ENCODE measurements at places on chromosomes 4 and X.

DNA sequence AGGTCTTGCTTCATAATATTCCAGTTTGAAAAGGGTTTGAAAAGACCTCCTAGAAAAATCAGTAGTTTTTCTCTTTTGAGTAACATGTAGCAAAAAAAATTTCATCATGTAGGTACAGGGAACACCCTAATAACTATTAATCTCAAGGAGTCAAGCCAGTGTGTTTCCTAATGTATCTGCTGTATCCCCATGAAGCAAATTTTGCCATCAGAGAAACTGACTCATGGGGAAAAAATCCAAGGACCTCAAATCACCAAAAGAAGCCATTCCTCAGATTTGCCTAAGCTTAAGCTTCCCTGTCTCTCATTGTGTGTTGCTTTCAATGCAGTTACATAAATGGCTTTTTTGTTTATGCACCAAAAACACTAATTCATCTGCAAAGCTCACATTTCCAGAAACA, 29.7 kb downstream of the F9 start:
- DNase-seq, result no peak

DNA sequence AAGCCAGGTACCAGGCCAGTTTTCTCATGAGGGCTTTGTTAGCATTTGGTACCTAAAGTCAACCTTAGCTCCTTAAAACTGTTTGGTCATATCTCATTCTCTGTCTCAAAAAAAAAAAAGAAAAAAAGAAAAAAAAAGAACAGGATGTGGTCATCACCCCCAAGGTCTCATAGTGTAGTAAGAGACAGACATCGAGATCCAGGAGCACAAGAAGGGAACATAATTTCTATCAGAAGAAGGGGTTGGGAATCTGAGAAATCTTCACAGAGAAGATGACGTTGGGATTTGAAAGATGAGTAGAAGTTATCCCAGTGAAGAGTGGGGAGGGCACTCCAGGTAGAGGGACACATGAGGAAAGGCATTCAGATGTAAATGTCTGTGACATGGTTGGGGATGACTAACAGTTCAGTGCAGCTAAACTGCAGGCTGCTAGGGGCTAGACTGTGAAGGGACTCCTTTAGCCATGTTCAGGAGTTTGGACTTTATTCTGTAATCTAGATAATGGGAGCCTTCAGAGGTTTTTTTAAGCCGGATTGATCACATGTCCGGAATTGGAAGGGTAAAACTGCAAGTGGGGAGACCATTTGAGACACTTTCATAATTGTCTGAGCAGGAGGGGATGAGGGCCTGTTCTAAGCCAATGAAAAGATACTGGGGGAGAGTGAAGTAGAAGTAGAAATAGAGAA, 26.9 kb upstream of the GJB1 start:
- no peak for DNase-seq

DNA sequence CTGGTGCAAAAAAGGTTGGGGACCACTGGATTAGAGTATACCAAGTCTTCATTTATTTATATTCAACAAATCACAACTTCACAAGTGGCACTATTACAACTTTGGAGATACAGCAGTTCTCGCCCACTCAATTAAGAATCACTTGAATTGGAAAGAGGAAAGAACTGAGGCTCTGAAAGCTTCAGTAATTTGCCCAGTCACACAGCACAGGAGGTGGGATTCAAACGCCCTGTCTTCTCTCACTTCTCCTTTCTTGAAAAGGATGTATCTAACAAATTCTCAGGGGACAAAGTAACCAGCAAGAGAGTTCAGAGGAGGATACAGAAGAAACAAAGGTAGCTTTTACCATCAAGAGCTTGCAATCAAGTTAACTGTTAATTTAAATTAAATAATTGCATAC, 12.4 kb downstream of the SMIM14 start:
- no peak for DNase-seq

DNA sequence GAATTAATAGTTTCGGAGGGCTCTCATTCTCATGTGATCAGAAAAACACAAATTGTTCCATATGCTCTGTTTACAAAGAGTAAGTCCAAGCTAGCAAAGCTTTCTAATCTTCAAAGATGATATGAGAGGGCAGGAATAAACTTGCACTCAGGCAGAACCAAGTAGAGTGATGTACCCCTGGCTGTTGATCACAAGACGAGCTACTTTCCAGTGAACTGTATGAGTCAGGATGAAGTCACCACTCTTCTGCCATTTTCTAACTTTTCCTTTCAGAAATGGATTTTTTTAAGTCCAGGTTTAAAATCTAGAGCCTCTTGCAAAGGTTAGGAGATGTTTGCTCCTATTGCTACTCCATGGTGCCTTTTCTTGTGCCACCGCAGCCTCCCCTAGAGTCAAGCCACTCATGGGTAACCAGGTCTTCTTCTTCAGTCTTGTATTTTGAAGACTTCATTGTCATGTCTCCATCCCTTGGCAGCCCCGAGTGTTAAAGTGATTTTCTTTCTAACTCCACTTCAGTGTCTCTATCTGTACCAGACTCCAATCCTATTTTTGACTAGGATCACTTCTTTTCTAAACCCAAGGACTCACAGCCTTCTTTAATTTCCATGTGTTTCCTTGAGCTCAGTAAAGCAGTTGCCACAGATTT, 171.9 kb upstream of the GALNT7 start:
- DNase-seq, result no peak

DNA sequence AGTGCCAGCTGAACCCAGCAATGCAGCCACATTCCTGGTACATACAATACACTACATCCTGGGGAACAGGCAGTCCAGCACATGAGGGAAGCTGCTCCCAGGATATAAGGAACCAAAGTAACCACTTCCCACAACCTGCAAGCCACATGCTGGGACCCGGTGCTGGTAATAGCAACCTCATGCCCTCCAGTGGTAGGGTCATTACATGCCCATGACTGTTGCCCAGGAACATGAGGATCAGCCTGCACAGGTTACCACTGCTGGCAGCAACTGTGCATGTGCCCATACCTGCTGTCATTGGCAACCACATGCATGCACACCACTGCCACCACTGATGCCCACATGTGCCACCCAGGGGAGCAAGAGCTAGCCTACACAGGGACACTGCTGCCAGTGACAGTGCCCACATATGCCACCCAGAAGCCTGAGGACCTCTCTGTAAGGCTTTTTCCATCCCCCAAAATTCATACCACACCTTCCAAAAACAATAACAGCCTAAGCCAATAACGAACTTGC, 1982.5 kb downstream of the ARAP2 start:
- DNase-seq, result no peak

DNA sequence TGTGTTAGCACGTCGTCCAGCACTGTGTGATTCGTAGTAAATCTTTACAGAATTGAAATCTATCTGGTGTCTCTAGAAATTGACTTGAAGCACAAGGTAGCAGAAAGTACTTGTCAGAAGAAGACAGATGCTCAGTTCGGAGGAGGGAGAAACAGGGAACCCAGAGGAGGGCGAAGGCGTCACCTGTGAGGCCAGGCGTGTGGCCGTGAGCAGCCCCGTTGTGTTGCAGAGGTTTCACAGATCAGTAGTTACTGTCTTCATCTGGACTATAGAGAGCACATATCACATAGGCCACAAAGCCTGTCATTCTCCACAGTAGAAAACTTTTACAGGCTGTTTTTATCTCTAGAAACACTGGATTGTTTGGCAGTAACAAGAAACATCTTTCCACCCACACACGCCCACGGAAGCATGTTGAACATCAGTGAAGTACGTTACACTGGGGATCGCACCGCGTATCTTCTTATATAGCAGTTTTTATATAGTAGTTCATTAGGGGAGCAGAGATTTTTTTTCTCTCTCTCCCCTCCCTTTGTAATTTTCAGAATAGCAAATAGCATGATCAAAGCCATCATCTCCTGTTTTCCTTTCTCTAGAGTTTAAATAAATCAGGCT, 48.1 kb upstream of the TLR3 start:
- DNase-seq, result no peak

- DNase-seq, result no peak
These were observed 1.0 kb downstream of the SOX3 start for GRCh38 chrX:140503714-140504351.

GRCh38 chr4:122555216-122555615, 65.7 kb downstream of the IL21 start:
- no peak for DNase-seq

DNA sequence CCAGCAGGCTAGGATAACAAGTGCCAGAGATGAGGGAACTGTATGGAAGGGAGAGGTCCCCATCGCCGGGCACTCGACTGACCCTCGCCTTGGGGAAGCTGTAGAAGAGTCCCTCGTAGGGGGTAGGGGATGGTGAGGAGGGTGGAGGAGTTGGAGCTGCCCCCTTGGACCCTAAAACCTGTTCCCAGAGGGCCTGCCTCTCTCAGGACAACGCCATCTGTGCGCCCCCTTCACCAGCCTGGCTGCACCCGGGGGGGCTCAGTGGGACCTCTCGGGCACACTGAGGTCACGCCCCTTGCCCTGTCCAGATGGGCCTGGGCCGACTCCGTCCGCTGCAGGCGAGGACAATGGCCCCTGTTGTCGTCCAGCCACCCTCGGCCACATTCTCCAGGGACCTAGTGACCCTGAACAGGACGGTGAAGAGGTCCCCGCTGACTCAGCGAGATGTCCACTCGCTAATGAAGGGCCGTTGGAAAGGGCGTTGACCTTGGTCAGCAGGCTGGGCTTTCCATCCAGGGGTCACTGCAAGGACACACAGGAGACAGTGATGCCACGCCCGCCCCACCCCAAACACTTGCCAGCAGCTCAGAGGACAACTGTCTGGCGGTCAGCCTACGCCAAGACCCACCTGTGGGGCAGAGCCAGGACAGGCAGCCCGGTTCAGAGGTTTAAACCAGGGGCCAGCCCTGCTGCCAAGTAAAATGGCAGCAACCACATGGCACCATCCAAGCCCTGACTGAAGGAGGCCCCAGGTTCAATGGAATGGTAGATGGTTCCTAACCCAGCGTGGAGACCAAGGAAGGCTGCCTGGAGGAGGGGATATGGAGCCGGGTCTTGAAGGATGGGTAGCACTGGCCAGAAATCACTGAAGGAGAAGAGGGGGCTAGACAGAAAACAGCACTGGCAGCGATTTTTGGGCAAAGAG, 51.2 kb downstream of the HMX1 start:
- DNase-seq, result no peak

- no peak for DNase-seq
These were observed 182.9 kb upstream of the PBDC1 start for GRCh38 chrX:75989806-75990590.

GRCh38 chr4:37001688-37002436, 242.7 kb upstream of the NWD2 start:
- DNase-seq, result no peak

- peak; percentile 25 for DNase-seq
These were observed 4.6 kb upstream of the SOWAHD start for GRCh38 chrX:119753639-119754257.

- DNase-seq, result no peak
These were observed 51.8 kb downstream of the KCNIP4 start for GRCh38 chr4:21896767-21897166.

GRCh38 chr4:12724510-12724909, 759.6 kb downstream of the RAB28 start:
- DNase-seq, result no peak

DNA sequence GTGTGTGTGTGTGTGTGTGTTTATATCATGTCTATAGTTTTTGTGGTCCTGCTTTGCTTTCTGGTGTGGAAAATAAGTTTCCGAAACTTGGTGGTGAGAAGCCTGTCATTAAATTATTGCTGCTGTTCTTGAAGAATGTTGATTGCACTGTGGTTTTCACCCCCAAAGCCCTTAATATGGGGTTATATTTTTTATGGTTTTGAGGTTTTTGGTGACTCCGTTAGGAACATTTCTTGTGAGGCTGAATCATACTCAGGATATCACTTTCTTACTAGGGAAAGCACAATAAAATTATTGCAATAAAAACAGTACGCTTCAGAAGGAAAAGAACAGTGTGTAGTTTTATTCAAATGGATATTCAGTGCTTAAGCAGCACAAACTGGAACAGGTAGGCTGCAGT, 539.1 kb upstream of the MAGEB18 start:
- DNase-seq, result no peak

GRCh38 chr4:176099314-176099713, 33.7 kb downstream of the WDR17 start:
- DNase-seq, result no peak

DNA sequence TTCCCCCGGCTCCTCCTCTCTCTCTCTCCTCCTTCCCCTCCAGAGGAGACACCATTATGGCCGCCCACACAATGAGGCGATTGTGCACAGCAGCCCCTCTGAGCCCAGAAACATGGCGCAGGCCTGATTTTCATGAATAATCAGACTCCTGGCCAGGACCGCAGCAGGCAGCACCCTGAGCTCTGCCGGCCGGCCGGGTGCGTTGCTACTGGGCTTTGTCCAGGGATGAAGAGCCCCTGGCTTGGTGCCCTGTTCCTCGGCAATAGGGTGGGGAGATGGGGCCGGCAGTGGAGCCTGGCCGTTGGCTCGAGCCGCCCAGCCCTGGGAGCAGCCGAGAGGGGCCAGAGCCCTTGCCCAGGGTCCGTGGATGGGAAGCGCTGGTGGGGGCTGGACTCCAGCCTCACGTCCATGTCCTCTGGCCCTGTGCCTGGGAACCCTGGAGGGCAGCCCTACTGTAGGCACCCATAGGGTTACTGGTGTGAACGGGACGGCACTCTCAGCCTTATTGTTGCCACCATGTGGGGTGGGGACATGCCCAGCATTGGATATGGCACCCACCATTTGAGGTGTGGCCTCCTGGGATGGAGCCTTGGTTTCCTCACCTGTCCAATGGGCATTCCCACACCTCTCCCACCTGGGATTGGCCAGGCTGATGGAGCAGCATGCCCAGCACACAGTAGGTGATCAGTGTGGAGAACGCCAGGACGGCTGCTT, 103.0 kb downstream of the SORCS2 start:
- no peak for DNase-seq

DNA sequence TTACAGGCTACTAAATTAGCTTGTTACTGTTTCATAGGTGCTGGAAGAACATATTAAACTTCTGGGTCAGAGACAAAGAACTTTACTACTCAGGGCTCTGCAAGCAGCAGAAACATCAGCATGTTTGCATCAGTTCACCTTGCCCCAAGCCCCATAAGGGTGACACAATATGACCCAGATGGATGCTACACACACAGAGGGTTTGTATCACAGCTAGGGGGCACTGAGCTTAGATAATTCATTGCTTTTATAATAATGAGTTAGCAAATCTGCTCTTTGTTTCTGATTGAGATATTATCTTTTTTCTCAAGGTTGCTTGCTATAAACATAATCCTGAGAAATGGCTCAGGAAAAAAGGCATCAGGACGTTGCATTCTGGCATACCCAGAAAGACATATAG, 4.8 kb upstream of the SYNPO2 start:
- DNase-seq, result no peak

GRCh38 chr4:169975131-169975837, 50.9 kb downstream of the MFAP3L start:
- DNase-seq, result no peak

DNA sequence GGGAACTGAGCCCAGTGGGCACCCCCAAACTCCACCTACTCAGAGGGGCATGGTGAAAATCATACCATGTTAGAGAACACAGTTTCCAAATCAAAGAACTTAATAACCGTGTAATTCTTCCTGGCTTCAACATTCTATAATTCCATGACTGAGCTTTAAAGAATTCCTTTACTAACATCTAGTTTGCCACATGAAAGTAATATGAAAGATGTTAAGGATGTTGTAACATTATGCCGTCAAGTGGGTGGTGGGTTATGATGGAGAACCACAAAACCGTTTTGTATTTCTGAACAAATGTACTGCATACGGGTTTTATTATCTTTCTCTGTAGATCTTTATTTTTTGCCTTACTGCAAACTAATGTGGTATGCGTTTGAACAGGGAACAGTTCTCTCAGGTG, 549.0 kb upstream of the MAGEB2 start:
- no peak for DNase-seq
